ENCODE measurements at places on chromosomes 2 and 18. TPM values are rescaled to one million over a fixed set of nuclear protein-coding genes. Genes with fewer than 3 reads are reported as not detected.
A peak's percentile ranks its signal among the peaks of the same experiment; 100 is the strongest.

LIMS3 gene
- total RNA-seq: 5.7 TPM

DNA sequence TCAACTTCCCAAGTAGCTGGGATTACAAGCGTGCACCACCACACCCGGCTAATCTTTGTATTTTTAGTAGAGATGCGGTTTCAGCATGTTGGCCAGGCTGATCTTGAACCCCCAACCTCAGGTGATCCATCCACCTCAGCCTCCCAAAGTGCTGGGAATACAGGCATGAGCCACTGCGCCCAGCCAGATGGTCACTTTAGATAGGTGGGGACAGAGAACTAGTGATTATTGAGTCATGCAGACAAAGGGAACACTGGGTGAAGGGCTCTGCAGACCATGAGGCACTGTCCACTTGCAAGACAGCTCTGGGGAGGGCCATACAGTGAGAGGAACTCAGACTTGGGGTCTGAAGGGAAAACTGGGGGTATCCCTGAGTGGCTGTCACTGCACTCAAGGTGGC is 58.4 kb upstream of the POMC start:
- DNase-seq: no peak

GRCh38 chr2:75609937-75610508 is 36.6 kb upstream of the MRPL19 start:
- no peak for DNase-seq

- DNase-seq: no peak
Observed at GRCh38 chr2:165897726-165898125, 55.9 kb downstream of the TTC21B start.

- DNase-seq: peak; percentile 94
Observed at GRCh38 chr2:7007846-7008741, 90.9 kb downstream of the RNF144A start.

MEX3C gene
- 17.2 TPM for total RNA-seq

DNA sequence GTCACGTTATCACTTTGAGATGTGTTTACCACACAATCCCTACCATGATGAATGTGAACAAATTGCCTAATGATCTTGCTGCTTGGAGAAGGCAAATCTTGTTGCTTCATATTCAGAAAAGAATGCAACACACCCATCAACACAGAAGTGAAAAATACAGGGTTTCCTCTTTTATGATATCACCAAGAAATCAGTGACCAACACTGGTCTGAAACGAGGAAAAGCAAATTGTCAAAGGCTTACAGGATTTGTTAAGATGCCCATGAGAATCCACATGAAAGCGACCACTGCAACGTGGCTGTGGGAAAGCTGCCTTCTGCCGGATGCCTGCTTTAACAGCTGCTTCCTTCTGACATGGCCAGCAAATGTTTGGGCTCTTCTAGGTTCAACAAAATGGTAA is 397.6 kb upstream of the LRATD1 start:
- DNase-seq: no peak

WDR75 gene
- 17.0 TPM for total RNA-seq

CD207 gene
- not detected for total RNA-seq

- DNase-seq: peak; percentile 64
Observed at GRCh38 chr2:43171789-43172188, 54.6 kb downstream of the ZFP36L2 start.

DNA sequence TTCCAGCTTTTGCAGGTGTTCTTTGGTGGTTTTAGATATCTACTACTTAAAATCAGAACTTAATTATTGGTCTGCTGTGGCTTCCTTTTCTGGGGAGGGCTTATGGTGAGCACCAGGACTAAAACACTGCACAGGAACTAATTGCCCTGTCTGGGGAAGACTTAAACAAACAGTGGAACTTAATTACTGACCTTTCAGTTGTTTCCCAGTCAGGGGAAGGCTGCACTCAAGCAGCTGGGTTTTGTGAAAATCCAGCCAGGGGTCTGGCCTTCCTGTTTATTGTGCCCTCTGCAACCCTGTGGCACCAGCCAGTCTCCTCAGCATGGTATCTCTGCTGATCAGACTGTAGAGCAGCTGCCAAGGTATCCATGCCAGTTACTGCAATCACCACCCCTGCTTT is 398.2 kb downstream of the ADCYAP1 start:
- no peak for DNase-seq

- DNase-seq: no peak
Observed at GRCh38 chr18:77124452-77124922, 8.1 kb downstream of the MBP start.

CAPN13 gene
- not detected for total RNA-seq

DNA sequence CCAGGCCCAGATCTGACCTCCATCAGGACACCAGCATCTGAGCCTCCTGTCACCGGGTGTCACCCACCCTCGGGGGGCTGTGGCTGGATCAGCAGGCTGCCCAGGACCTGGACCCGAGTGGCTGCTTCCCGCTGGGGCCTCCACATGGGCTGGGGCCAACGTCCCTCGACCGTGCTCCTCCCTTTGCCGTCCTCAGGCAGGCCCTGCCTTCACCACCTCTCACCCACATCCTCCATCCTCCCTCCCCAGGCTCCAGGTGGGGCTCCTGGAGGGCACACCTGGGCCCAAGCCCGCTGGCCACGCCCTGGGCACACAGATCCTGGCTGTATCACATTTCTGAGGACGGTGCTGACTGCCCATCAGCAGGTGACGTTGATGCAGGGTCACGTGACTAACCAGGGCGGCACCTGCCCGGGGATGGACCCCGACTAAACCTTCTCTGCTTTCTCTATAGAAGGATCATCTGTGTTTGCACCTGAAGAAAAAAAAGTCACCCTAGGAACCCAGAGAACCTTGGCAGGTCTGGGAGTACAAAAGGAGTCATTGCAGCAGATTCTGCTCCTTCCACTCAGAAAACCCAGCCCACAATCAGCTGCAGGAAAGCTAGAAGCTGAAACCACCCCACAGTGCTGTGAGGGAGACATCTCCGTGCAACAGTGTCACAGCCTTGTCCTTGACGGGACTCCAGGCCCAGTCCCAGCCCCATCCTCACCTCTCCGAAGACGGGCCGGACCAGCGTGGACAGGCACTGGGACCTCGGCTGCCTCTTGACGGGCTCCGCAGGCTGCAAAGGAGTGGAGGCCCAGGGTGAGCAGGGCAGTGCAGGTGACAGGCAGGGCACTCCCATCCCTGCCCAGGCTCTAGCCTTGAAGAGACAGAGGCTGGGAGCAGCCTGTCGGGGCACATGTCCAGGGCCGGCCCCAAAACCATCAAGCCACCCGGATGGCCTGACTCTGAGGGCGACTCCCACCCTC is 11.2 kb downstream of the STK25 start:
- DNase-seq: no peak

CYP26B1 gene
- 1.5 TPM for total RNA-seq

TMEM198 gene
- total RNA-seq: 2.5 TPM

- DNase-seq: no peak
Observed at GRCh38 chr2:239726631-239727181, 298.4 kb downstream of the NDUFA10 start.

- DNase-seq: no peak
Observed at GRCh38 chr18:23967321-23968089, 47.0 kb upstream of the TTC39C start.

DNA sequence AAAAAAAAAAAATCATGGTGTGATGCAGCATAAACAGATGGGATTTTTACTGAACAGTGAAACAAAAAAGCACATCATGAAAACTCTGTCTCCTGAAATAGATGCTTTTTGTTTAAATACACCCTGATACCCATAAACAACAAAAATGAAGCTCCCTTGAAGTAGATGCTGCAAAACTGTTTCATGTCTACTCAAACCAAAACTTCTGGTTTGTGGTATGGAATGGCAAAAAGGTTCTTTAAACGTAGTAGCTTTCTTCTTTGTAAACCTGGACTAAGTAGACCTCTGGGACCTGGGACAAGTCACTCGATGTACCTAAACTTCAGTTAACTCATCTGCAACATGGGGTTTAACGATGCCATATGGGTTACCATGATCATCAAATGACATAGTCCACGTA is 64.4 kb upstream of the RAPH1 start:
- DNase-seq: no peak

PLA2R1 gene
- 2.3 TPM for total RNA-seq

Data from left ventricle myocardium inferior (tissue), 1 donor.